IgD-negative memory B cell (primary cell): ENCODE measurements at places on chromosomes 7 and 10. TPM values are rescaled to one million over a fixed set of nuclear protein-coding genes. Genes with fewer than 3 reads are reported as not detected.

SPDYE2B gene
- not detected for polyA plus RNA-seq

RNF148 gene
- not detected for polyA plus RNA-seq

FAM25C gene
- not detected for polyA plus RNA-seq

STAG3 gene
- polyA plus RNA-seq, result 61.5 TPM

PRRT4 gene
- polyA plus RNA-seq, result 0.21 TPM

TAS2R5 gene
- polyA plus RNA-seq, result 0.33 TPM

ZNF239 gene
- 1.5 TPM for polyA plus RNA-seq

CCL24 gene
- not detected for polyA plus RNA-seq
